ENCODE measurements at places on chromosomes 2 and 18. TPM values are rescaled to one million over a fixed set of nuclear protein-coding genes. Genes with fewer than 3 reads are reported as not detected.

The WIPF1 gene
- polyA plus RNA-seq = 29.2 TPM

The MYOM1 gene
- 11.7 TPM for polyA plus RNA-seq

The EGR4 gene
- 0.15 TPM for polyA plus RNA-seq

The CRYGD gene
- not detected for polyA plus RNA-seq

The AQP4 gene
- polyA plus RNA-seq = 0.08 TPM

The NABP1 gene
- 31.6 TPM for polyA plus RNA-seq

The SERPINE2 gene
- 148 TPM for polyA plus RNA-seq

The MEP1B gene
- not detected for polyA plus RNA-seq

The PLGLB2 gene
- polyA plus RNA-seq = 3.0 TPM

DNA sequence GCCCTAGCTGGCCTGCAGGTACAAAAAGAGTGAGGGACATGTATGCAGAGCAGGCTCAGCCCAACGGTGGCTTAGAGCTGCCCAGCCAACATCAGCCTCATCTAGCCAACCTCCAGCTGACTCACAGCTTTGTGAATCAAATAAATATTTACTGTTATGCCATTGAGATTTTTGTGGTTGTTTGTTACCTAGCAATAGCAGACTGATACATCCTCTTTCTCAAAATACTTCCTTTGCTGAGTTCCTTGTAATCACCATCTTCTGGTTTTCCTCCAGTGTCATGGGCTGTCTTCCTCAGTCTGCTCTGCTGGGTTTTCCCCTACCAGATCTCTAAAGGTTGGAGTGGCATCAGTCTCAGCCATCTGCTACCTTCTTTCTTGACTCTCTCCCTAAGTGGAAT is 126.6 kb upstream of the SLC1A4 start:
- DNase-seq = no peak

DNA sequence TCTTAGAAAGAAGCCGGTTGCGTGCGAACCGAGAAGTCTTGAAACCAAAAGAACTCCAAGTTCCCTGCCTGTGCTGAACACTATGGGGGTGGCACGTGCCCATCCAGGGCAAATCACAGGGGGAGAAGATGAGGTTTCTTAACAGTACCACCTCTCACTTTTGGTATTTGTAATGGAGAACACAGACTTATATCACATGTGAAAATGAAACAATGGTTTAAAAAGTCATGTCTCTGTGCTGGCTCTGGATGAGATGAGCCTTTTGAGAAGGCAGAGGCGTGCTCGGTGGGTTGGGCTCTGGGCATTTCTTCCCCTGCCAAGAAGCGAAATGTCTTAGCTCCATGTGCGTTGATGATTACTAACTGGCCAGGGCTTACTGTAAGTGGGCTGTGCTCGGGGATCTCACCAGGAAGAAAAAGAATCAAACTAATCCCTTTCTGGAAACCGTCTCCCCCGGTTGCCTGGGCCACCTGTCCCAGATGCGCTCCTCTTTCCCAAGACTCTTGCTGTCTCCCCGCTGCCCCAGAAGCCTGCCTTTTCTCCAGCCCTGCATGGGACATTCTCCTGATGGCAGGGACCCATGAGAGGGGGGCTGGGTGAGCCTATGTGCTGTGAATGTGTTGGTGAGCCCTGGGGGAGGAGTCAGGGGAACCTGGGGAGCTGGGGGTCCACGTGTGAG is 252.9 kb downstream of the PRKCE start:
- no peak for DNase-seq

- DNase-seq = no peak
These were observed 16.0 kb upstream of the ST8SIA3 start for GRCh38 chr18:57336343-57336742.

DNA sequence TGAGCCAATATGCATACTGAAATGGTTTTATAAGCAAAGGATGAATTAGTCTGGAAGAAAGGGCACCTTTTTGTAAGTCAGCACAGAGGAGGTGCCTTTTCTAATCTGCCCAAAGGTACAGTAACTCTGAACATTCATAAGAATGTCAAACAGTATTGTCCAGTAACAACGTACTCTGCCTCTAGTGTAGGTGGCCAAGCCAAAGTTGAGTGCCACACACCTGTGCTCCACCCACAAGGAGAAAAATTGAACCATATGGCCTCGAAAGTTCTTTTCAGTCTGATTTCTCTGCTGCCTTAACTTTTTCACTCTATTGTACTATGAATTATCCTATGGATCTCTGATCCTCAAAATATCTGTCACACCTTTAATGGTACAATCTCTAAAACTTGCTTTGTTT is 86.8 kb downstream of the CERKL start:
- no peak for DNase-seq

DNA sequence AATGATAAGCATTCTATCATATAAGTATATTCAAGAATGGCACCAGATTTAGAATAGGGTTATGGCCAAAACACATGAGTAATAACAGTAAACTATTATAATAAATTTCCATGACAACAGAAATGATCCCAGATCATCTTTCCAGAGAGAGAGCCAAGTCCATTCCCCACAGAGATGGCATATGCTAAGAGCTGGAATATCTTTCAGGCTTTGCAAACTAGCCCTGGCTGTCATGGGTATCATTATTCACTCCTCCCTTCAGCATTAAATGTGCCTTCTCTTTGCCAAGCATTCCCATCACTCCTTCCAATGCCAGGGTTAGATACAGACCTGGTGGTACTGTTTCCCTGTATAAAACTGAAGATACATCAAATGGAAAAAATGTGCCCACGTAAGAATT is 10.9 kb downstream of the FEZ2 start:
- DNase-seq = no peak

- DNase-seq = no peak
These were observed 51.4 kb downstream of the SLC8A1 start for GRCh38 chr2:40400336-40400953.

GRCh38 chr18:43534511-43534910 is 257.2 kb upstream of the SYT4 start:
- DNase-seq = no peak

- no peak for DNase-seq
These were observed 15.6 kb upstream of the SCN3A start for GRCh38 chr2:165219481-165219880.

DNA sequence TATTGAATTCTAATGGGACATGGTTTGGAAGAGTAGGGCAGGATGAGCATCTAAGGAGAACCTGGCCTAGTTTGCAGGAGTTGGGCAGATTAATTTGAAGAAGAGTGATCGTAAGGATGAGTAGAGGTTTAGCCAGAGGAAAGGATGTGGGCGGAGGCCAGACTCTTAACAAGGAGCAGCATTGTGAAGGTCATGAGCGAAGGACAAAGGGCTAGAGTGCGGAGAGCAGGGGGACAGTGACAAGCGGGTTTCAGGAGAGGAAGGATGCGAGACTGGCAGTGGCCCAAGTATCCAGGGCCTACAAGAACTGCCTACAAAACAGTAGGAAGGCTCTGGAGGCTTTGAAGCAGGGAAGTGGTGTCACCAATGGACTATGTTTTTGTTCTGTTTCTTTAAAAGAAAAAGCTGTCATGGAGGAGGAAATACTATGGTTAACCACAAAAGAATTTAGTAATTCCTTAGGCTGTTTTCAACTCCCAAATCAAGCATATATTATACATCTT is 20.1 kb downstream of the SLC66A3 start:
- DNase-seq = no peak

DNA sequence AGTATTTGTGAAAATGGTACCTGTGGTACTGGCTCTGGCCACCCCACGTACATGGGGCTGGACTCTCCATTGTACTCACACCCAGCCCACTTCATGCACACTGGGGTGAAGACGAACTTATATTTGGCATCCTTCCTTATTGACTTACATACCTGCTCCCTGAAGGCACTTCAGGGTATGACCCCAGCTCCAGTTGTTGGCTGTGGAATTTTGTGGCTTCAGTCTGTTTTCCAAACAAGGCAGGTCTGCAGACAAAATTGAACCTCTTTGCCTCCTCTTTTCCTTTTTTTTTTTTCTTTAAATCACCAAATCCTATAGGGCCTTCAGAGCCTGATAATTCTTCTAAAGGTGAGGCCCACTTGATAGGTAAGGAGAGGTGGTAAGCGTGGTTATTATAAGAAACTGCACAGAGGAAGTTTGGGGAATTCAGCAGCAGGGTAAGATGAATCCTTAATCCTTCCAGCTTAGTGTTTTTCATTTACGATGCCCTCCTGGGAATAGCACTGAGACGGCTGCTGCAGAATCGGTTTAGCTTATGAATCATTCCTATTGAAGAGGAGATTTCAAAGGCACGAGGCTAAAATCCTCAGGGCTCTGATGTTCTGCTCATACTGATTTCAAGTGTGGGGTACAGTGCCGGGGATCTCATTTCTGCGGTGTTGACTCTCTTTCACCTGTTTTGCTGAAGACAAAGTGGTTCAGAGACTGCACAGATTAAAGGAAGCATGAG is 55.2 kb downstream of the KIF5C start:
- DNase-seq = no peak

GRCh38 chr2:161708350-161708975 is 84.2 kb downstream of the SLC4A10 start:
- no peak for DNase-seq

DNA sequence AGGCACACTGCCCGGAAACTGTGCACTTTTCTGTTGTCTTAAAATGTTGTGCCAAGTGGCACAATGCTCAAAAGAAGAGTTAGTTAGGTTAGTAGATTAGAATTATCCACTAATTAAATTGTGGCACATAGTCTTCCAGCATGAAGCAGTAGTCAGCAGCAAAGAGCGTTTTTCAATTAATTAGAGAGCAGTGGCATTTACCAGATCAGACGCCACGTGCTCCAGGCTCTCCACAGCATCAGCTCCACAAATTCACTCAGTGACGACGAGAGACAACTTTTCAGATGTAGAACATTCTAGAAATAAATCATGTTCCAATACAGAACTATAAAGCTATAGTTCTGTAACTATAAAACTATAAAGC is 16.4 kb upstream of the RTTN start:
- DNase-seq = no peak

GRCh38 chr18:8767340-8767739 is 62.0 kb downstream of the MTCL1 start:
- DNase-seq = no peak

DNA sequence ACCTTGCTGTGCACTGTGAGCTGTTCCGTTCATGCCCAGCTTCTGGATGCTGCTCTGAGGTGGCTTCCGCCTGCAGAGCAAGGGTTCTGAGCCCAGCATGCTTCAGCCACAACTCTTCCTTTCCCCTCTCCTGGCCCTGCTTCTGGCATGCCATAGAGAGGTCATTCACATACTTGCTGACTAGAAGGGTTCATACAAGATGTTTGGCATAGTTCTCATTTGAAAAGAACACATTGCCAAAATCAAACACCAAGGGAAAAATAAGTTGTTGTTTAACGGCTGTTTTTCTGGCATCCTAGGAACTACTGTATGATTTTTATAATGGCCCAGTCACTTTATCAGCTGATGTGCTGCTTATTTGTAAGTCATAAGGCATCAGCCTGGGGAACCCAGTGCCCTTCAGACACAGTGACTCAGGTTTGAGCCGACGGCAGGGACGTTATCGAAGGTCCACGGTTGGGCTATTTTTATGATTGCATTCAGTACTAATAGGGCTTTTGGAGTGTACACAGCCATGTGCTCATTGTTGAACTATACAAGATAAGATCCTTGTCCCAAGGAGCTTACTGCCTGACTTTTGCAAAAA is 53.9 kb upstream of the CTAGE1 start:
- no peak for DNase-seq

DNA sequence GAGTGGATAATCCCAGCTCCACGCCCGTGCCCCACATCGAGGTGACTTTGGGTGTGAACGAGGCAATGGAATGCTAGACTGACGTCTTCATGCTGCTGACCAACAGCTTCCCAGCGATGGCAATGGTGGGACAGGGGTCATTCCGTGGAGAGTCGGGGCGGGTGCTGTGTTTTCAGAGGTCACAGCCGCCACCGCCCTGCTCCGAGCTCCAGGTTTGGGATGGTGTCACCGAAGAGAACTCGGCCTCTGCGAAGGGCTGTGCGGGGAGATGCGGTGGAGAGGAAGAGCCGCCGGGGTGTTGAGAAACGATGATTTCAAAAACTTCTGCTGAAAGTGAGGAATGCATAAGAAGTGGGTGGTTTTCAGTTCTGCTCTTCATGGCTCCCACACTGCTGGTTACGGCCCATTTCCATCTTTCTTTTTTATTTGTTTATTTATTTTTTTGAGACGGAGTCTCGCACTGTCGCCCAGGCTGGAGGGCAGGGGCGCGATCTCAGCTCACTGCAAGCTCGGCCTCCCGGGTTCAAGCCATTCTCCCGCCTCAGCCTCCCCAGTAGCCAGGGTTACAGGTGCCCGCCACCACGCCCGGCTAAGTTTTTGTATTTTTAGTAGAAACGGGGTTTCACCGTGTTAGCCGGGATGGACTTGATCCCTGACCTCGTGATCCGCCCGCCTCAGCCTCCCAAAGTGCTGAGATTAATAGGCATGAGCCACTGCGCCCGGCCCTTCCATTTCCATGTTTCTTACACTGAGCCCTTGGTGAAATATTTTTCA is 142.6 kb downstream of the RTP5 start:
- no peak for DNase-seq

DNA sequence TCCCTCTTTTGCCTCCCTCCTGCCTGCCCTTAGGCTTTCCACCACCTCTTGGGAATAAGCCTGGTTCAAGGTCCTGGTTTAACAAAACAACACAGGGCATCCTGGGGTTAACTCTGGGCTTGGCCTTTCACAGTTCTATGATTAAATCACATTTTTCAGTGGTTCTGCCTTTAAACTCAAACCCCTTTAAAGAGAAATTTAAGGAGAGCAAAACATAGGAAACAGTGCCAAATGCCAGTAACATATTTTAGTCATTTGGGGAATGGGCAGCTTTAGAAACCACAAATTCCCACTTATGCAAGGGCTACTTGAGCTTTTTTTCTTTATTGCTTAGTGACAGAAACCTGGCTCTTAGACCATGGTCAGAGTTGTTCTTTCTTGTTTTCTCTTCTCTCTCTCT is 112.2 kb upstream of the FZD5 start:
- DNase-seq = no peak

All from left renal pelvis (tissue), 4 donors.